T-helper 2 cell (primary cell): ENCODE measurements at places on chromosomes 6 and 20.

DNA sequence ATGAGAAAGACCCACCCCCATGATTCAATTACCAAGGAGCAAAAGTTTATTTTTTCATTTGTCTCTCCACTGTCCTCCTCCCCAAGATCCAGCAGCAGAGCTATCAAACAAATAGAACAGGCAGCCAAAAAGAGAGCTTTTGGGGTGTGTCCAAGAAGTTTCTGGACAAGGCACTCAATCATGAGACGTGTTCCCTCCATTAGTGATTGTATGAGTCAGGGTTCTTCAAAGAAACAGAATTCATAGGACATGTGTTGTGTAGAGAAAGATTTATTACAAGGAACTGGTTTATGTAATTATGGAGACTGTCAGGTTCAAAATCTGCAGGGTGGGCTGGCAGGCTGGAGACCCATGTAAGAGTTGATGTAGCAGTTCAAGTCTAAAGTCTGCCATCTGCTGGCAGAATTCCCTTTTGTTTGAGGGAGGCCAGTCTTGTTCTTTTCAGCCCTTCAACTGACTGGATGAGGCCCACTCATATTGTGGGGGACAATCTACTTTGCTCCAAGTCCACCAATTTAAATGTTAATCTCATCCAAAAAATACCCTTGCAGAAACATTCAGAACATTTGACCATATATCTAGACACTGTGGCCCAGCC is 248.1 kb upstream of the OPRM1 start:
- no peak for DNase-seq

DNA sequence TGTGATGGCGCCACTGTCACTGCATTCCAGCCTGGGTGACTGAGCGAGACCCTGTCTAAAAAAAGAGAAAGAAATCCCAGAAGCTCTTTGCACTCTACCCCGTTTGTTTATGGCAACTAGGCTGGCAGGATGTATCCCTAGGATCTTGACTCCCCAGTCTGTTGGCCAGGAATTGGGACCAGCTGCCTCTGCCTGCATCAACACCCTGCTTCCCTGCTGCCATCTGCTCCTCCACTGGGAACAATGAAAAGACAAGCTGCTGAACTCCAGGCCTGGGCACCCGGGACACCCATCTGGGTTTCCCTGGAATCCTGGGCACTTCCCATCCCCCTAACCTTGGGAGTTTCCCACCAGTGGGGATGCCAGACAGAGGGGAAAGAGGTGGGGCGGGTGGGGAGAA is 64.9 kb downstream of the CPNE5 start:
- no peak for DNase-seq

DNA sequence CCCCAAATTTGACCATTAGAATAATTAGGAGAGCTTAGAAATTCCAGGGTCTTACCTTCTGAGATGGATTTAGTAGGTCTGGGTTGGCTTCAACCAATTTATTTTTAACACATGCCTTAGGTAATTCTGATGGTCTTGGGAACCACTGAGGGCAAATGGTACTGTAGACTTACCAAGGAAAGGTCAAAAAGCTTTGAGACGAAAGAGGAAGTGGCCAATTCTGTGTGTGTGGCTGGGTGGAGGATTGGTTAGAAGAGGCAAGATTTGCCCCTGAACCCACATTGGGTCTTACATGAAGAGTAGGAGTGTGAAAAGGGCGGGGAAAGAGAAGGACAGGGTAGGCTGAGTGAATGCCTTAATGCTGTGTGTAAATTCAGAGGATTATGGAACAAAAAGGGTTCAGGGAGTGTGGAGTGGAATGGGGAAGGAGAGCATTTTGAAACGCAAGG is 2.7 kb downstream of the ITCH start:
- no peak for DNase-seq

DNA sequence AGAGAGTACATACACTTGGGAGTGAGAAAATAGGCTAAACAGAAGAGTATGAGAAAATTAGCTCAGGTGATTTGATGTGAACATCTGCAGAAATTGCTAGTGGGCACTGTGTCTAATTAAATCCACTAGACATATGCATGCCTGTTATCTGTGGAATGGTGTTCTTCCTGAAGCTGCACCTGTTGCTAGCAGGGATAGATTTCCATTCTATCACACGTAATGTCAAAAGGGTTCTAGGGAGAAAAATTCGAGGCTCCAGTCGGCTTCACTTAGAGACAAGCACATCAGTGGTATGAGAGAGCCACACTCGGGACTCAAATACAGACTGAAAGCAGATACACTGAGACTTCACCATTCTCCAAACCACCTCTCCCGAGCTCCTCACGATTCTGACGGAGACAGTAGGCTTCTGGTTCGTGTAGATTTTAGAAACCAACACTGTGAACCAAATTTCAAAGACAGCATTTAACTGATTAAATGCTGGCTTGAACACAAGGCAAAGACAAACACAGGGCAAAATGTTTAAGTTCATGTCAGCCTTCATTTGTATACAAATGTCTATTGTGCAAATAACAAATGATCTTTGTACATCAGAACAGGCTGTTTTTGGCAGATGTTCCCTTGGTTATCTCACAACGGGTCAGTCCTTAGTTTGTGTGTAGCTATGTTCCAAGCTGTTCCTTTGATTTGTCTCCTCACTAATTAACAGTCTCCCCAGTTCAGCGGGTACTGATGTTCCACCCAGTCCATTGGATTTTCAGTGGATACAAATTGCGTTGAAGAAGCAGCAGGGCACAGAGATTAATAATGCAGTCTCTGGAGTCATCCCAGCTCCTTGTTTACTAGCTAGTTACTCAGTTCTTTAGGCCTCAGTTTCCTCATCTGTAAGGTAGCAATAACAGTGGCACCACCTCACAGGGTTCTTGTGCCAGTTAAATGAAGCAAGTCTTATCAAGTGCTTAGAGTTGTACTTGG is 131.0 kb upstream of the IFNGR1 start:
- DNase-seq, result no peak

DNA sequence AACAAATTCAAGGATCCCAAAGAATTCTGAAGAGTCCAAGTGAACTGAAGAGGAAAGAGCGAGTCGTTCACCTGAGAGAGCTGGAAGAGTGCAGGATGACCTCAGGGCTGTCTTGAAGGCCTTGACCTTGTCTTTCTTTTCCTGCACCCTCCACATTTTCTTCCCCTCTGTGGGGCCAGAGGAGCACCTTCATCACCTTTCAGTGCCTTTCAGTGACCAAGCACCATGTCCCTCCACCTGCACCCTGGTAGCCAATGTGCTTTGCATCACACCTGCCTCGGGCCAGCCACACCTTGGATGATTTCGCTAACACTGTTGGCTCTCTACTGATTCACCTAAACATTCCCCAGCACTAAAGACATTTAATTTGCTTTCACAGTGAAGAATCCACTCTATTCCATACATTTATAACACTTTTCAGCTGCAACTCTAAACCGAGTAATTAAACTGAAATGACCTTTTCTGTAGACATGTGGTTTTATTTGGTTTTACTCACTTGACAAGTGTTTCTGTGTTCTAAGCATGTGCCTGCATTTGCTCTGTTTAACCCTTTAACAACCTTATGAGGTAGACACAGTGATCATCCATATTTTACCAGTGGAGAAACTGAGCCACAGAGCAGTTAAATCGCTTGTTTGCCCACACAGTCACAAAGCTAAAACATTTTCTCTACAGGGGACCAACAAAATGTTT is 121.3 kb upstream of the CST7 start:
- DNase-seq, result no peak

- no peak for DNase-seq
Measured at GRCh38 chr6:39861663-39862062, 69.5 kb downstream of the DAAM2 start.

DNA sequence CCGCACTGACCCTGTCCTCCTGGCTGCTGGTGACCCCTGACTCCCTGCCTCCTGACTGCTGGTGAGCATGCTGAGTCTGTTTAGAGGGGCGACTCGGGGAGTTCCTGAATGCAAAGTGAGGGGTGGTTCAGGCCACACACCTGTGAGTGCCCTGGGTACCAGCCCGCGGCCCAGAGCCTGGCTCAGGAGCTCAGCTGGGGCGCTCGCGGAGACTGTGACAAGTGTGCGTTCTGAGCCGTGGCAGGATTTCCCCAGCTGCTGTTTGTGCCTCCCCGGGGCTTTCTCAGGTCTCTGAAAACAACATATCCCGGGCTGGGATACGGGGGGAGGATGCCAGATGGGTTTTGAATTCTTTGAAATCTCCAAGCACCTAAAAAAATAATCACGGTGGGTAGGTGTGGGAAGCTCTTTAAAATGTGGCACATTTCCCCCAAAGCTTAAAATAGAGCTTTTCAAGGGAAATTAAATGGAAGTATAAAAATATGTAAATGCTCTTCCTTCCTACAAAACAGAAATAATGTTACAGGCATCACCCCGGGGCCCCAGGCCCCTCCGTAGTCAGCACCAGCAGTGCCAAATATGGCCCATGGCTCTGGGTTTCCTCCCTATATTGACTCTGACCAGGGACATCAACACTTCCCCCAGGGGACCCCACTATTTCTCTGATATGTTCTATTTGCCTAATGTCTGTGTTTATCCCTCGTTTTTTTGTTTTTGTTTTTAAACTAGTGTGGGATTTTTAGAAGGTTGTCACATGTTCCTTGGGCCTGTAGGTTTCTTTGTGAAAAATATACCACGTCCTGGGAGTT is 49.9 kb upstream of the TAGAP start:
- DNase-seq, result no peak

DNA sequence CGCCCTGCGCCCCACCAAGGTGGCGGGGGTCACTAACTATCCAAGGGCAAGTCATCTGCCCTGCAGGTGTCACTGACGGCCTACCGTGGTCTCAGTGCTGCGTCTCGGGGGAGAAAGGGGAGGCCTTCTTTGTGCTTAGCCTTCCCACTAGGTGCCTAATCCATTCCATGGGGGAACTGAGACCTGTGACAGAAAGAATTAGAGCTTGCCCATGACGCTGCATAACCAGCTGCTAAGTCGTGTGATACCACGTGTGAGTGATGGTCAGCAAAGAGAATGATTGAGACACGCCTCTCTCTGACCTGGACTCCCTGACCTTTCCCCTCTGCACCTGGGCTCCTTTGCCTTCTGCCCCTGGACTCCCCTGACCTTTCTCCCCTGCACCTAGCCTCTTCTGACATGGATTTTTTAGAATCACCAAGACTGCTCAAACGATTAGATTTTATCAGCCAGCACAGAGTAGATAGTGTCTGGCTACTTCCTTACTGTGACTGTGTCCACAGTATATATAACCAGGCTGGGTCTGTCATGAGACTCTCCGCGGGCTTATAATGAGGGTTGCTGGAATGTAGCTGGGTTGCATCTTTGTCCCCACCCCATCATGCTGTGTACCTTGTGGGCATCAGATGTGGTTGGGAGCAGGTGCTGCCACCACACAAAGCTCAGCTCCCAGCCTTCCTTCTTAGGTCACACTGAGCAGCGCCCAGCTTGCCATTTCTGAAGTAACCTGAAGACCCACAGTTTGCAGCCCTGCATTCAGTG is 140.6 kb downstream of the TMEM242 start:
- DNase-seq, result no peak

DNA sequence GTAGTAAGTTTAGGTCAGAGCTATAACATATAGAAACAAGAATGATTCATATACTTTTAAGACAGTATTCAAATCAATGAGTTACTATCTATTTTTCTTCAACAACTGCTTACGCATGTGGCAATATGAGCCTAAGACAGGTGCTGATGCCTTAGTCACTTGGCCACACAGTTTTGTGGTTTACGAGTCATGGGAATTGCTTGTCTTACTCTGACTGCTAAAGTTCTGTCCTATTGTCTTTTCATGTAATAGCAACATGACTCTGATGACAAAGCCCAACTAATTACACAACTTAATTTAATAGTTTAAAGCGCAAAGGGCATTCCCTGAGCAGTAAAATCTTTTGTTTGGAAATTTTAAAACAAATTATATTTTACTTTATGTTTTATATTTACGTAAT is 159.3 kb upstream of the CENPW start:
- no peak for DNase-seq

GRCh38 chr6:16244869-16245451 is 6.6 kb downstream of the GMPR start:
- no peak for DNase-seq

GRCh38 chr6:156699017-156699421 is 78.2 kb upstream of the ARID1B start:
- DNase-seq, result no peak

GRCh38 chr6:10393544-10394225 is 21.2 kb downstream of the TFAP2A start:
- no peak for DNase-seq

DNA sequence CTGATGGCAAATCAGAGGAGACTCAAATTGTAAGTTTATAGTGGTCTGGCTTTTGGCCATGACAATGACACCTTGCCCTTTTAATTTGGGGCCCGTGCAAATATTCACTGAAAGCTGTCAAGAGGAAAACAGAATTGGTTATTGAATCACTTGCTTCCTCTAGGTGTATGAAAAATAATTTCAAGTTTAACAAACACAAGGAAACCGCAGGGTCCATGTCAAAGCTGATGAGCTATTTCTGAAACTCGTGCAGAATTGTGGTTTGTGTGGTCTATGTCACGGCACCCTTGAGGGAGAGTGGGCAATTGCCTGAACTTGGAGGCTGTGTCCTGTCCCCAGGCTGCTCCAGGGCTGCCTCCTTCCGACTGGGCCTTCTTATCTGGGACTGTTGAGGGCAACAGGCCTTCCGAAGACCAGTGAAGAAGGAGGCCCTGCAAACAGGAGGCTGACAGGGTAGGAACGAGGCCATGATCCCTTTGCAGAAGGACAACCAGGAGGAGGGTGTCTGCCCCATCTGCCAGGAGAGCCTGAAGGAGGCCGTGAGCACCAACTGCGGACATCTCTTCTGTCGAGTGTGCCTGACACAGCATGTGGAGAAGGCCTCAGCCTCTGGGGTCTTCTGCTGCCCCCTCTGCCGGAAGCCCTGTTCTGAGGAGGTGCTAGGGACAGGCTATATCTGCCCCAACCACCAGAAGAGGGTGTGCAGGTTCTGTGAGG is 788 bp downstream of the TRIM40 start:
- no peak for DNase-seq

DNA sequence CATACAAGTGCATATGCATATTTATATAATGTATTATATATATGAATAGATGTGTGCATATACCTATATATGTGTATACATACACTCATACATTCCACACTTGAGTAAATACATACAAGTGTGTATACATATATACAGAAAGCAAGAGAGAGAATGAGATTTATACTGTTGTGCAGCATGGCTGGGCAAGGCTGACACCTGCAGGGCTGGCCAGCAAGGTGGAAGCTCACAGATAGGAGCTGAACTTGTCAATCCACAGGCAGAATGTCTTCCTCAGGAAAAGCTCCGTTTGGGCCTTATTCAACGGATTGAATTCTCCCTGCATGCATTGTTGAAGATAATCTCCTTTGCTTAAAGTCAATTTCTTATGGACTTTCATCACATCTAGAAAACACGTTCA is 256.7 kb downstream of the ZNF217 start:
- no peak for DNase-seq

DNA sequence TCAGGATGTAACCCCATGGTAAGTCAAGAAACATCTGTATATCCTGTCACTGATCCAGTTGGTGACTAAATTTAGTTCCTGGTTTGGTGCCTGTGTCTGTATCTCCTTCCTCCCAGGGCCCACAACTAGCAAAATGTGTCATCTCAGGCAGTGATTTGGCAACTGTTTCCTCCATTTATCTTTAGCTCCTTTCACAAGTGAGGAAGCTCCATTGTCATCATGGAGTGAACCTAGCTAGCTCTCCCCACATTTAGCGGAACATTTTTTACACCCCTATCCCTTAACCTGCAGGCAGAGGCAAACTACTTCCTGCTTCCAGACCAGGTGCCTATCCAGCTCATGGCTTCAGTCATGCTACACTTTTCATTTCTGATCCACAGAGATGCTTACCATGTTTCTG is 99.5 kb downstream of the IPCEF1 start:
- no peak for DNase-seq
